ENCODE measurements at places on chromosomes 1 and 21.

- no peak for DNase-seq
Observed at GRCh38 chr1:48674641-48675040, 102.0 kb downstream of the BEND5 start.

DNA sequence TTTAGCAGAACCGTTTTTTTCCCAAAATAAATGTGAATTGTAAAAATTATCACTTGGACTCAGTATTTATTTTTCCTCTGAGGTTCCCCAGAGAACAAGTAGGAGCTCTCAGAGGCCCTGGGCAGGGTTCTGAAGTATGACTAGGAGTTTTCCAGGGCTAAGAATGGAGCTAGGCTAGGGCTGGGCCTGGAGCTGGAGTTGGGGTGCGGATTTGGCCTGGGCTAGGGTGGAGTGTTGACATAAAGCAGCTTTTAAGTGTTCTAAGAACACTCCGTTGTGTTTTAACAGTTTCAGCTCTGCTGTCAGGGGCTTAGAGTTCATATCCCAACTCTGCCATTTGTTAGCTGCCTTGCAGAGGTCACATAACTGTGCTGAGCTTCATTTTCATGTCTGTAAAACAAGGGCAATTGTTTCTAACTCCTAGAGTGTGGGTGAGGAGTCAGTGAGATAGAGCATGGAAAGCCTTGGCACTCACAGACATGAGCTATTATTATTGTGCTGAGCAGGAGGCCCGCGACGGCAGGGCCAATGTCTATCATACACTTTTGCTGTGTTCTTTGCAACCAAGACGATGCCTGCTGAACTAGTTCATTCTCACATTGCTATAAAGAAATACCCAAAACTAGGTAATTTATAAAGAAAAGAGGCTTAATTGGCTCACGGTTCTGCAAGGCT is 51.1 kb downstream of the LACTBL1 start:
- DNase-seq: no peak

- no peak for DNase-seq
Observed at GRCh38 chr1:227736814-227737432, 1.7 kb downstream of the SNAP47 start.

- no peak for DNase-seq
Observed at GRCh38 chr1:32273391-32274208, 18.3 kb upstream of the HDAC1 start.

DNA sequence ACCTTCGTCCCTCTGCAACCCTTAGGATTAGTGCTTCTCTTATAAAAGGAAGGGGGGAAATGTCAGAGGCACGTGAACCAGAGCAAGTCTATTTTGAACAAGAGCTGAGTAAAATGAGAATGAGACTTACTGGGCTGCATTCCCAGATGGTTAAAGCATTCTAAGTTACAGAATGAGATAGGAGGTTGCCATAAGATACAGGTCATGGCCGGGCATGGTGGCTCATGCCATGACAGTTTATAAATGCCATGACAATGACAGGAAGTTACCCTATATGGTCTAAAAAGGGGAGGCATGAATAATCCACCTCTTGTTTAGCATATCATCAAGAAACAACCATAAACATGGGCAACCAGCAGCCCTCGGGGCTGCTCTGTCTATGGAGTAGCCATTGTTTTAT is 2.5 kb upstream of the AQP10 start:
- DNase-seq: no peak

DNA sequence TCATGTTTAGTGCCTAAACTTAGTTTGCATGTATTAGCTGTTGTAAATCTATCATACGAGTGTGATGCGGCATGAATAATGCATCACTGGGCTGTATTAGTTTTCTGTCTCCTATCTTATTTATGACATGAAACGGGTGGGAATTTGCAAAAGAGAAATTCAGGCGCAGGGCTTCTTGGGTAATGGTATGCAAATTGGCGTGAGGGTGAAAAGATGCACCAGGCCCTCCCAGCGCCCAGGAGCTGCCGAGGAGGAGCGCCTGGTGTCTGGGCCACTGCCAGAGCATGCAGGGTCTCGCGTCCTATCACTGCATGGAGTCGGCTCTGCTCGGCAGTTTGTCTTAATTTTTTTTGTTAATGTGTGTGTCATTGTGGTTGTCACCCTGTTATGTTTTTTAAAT is 82.9 kb upstream of the ACTL8 start:
- no peak for DNase-seq

DNA sequence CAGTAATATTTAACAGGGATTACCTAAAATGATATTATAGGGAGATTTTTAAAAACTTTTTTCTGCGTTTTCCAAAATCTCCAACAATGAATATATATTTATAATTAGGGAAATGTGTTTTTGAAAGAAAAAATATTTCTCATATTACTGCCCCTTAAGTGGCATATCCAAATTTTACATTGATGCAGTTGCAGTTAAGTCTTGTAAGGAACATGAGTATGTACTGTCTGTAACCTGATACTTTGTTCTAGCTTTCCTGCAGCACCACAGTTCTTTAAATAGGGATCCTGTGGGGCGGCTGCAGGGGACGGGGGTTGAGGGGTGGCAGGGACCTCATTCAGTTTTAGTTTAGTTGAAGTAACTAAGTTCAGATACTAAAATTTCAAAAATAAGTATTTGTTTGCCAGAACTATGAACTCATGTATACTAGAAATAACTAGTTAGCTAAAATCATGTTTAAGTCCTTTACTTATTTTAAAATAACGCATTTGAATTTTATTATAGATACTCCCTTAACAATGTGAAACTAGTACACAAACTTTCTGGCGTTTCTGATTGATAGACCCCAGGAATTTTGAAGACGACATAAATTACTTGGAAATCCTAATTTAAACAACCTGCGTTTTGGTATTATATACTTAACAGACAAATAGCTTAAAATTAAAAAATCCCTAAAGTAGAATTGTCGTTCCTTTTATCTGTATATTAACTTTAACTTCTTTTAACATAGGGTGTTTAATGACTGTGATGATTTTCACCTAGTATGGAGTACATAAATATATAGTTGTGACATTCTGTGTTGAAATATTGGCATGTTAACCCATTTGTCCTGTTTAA is 639 bp upstream of the DNAJB4 start:
- peak; percentile 80 for DNase-seq

DNA sequence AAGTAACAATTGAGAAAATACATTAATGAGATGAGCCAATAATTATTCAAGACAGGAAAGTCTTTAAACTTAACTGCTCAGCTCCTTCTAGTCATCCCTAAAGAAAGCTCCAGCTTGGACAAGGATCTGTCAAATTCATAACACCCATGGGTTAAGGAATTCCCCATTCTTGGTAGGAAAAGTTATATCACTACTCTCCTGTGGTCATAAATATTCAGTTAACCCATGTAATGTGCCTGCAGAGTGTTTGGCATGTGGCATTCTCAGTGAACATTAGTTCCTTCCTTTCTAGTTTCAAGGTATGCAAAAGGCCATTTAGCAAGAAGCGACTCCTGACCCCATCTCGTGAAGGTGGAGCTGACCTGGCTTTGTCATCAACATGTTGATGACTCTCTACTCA is 76.7 kb upstream of the VCAM1 start:
- DNase-seq: no peak

DNA sequence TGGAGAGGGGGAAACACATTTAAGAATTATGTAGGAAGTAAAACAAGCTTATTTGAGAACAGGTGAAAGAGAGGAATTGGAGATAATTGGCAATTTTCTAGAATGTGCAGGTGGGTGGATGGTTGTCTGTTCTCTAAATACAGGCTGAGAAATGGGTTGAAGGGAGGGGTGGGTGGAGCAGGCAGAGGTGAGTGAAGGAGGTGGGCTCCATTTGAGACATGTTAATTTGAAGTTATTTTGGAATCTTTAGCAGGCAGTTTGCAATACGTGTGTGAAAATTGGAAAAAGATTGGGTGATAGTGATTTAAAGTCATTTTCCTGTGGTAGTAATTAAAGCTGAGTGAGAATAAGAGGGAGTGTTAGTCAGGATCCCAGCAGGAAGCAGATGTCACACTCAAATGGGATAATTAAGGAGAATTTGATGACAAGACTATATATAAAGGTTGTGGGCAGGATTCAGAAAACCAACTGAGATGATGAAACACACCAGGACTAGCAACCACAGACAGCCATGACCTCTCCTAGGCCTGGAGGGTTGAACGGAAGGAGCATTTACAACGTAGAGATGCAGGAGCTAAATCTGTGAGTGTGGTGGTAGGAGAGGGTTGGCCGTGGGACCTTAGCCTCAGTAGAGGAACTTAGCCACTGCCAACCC is 40.6 kb downstream of the CHRM3 start:
- no peak for DNase-seq

- DNase-seq: no peak
Observed at GRCh38 chr1:47772281-47772680, 224.9 kb downstream of the TRABD2B start.

- DNase-seq: no peak
Observed at GRCh38 chr21:32979598-32980268, 46.0 kb upstream of the OLIG2 start.

DNA sequence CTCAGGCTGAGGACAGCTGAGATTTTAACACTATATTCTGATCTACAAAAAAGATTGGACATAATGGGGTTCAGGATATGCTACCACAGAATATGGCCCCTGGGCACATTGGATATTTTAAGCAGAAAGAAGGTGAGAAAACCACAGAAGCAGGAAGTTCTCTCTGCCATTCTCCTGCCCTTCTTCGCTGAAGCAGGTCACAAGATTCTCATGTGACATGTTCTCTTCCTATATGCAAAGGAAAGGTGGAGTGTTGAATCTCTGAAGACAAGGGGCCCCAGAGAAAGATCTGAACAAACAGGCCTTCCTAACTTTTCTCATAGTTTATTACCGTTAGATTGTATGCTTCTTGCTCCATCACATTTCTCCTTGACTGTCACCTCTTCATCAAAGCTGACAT is 285.7 kb downstream of the S1PR1 start:
- DNase-seq: no peak

DNA sequence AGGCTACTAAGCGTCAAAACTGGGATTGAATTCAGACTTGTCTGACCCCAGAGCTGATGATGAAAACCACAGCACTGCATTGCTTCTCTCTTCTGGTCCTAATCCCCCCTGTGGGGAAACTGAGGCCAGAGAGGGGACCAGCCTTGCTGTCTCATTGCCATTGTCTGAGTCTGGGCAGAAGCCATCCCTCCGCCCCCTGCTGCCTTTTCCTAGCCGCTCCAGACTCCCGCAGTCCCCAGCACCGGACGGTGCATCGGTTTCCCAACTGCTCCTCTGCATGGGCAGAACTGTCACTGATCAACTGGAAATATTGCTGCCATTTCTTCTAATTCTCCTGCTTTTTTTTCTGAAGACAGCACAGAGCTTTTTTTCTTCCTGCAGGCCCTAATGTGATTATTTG is 157.4 kb downstream of the ACTL8 start:
- DNase-seq: no peak

GRCh38 chr1:232123775-232124659 is 497.4 kb downstream of the DISC1 start:
- DNase-seq: no peak

DNA sequence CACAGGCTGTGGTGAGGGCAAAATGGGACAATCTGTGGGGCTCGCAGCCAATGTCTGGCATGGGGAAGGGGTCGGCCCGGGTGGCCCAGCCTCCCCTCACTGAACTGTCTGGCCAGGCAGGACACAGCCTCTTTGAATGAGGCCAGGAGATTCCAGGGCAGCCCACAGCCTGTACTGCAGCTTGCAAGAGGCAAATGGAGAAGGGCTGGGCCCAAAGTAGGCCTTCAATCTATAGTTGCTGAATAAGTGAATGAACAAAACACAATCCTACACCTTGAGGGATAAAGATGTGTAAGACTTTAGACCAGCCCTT is 23.2 kb downstream of the SLC27A3 start:
- DNase-seq: no peak

DNA sequence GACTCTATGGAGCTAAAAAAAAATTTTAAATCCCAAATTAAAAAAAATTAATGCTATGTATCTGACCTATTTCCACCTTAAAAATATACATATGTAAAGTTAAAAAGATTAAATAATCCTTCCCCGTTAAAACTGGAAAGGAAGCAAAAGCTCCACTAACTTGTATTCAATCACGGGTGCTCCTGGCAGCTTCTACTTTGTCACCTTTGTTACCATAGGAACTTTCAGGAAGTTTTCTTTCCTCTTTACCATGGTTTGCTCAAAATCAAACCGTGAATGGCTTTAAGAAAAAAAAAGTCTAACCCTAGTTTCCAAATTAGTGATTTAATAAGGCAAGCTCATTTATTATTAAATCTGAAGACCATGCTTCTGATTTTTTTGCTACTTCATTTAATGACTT is 3.5 kb downstream of the GPATCH2 start:
- DNase-seq: no peak

- no peak for DNase-seq
Observed at GRCh38 chr1:45535988-45536766, 14.4 kb upstream of the AKR1A1 start.

- no peak for DNase-seq
Observed at GRCh38 chr1:89732643-89733222, 88.1 kb upstream of the LRRC8D start.

DNA sequence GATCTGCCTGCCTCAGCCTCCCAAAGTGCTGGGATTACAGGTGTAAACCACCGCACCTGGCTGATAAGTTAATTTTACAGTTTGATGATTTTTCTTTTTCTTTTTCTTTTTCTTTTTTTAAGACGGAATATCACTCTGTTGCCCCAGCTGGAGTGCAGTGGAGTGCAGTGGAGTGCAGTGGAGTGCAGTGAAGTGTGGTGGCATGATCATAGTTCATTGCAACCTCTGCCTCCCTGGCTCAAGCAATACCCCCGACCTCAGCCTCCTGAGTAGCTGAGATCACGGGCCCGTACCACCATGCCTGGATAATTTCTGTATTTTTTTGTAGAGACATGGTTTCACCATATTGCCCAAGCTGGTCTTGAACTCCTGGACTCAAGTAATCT is 84.4 kb upstream of the CXADR start:
- no peak for DNase-seq

All from KG1 (cell line).